ENCODE measurements at places on chromosomes 4 and X.

DNA sequence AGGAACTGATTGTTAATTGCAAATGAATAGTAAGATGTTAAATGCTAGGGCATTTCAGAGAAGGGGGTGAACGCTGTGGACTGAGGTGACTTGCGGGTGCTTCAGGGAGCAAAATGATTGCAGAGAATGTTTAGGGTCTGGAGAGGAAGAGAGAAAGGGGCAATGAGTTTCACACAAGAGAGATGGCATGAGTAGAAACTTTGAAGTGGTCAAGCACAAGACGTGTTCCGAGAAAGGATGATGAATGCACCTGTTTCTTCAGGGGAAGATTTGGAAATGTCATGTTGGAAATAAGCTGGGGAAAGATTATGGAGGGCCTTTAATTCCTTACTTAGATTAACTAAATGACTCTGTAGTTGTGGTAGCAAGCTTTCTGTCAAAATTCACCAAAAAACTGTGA is 43.4 kb downstream of the DTHD1 start:
- DNase-seq: no peak

GRCh38 chr4:120318196-120318846 is 251.7 kb upstream of the MAD2L1 start:
- no peak for DNase-seq

DNA sequence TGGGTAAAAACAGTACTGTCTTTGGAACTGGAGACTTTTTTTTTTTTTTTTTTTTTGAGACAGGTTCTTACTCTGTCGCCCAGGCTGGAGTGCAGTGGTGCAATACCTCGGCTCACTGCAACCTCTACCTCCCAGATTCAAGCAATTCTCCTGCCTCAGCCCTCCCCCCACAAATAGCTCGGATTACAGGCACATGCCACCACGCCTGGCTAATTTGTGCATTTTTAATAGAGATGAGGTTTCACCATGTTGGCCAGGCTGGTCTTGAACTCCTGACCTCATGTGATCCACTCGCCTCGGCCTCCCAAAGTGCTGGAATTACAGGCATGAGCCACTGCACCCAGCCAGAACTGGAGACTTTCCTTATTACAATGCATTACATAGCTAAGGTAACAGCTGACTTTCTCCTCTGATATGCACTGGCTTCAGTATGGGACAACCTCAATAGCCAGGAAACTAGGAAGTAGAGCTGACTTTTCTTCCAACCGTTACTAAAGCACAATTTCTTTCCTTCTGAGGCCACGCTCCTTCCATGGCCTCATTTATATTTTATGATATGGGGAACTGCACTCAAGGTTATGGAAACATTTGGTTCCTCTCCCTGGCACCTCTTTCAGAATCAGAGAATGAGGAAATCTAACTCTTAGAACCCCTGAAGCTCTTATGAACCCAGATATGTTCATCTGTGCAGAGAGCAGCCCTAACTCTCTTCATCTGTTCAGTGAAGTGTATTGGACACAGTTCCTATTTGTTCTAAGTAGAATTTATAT is 53.5 kb upstream of the FAM9B start:
- DNase-seq: no peak

GRCh38 chr4:16025268-16025667 is 58.6 kb downstream of the PROM1 start:
- DNase-seq: no peak

- no peak for DNase-seq
These were observed 20.5 kb downstream of the GAB3 start for GRCh38 chrX:154730253-154730891.

DNA sequence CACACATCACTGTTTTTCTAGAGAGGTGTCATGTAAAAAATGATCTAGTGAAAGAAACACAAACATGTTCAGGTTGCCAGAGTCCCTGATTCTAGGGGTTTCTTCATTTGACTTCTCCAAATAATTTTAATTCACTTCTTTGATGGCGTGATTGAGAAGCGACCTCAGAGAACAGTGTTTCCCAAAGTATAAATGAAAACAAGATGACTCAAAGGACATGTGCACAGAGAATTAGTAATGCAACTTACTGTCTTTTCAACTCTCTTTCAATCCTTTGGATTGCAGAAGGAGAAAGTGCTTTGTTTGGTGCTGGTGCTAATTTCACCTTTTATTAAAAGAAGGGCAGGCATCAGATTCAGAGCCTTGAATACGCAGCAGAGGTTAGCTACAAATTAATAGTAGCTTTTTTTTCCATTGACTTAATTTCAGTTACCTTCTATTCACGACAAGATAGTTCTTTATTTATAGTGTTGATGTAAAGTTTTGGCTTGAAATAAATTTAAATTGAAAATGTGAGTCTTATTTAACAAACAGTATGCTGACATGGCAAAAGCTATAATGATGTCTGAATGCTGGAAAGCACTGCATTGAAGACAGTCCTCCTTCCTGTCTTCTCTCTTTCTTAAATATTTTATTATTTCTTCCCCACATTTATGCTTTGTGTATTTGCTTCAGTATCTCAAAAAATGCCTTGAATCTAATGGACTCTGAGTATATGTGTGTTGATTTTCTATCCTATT is 85.1 kb downstream of the SLC10A7 start:
- no peak for DNase-seq

All from spleen (tissue), 13 donors.